ENCODE measurements at places on chromosomes 12 and 14.

GRCh38 chr14:84108746-84109457 is 1421.0 kb upstream of the FLRT2 start:
- DNase-seq = no peak

DNA sequence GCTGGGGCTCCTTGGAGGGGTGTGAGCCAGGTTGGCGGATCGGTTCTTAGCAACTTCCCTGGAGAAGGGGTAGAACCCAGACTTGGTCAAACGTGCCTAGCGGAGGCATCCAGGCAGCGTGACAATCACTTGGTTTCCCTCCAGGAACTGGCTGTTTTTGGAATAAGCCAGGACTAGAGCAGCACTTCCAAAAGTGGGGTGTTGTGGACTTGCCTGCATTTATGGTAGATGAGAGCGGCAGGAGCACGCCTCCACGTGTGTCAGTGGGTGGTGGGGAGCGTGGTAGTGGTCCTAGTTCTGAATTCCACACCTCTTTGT is 2.8 kb downstream of the PRMT8 start:
- DNase-seq = no peak

- DNase-seq = peak; percentile 58
These were observed 36.7 kb downstream of the TMBIM6 start for GRCh38 chr12:49777800-49778748.

- DNase-seq = no peak
These were observed 72.7 kb upstream of the ZFP36L1 start for GRCh38 chr14:68865542-68865941.

DNA sequence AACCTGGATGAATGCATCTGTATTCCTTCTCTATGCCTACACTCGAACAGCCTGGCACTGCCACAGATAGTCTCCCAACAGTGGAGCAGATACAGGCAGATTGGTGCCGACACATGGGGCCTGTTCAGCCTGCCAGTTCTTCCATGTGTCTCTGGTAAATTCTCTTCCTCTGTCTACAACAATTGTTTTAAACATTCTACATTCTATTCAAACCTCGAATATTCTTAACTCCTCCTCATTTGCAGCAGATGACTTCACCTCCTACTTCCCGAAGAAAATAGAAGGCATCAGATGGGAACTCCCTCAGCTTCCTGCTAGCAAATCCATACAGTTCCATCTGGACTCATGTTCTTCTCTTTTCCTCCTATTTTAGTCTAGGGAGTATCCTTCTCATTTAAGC is 43.1 kb upstream of the OTOGL start:
- DNase-seq = no peak

- DNase-seq = no peak
These were observed 1209.8 kb downstream of the FLRT2 start for GRCh38 chr14:86739761-86740160.

GRCh38 chr12:110704750-110705149 is 15.8 kb upstream of the HVCN1 start:
- no peak for DNase-seq

GRCh38 chr12:21459474-21459873 is 22.0 kb downstream of the PYROXD1 start:
- DNase-seq = no peak

GRCh38 chr12:88113871-88114270 is 28.0 kb downstream of the CEP290 start:
- no peak for DNase-seq

GRCh38 chr14:72549854-72550253 is 344.0 kb downstream of the DPF3 start:
- no peak for DNase-seq
